ENCODE measurements at places on chromosomes 2 and 18.

- no peak for DNase-seq
Observed at GRCh38 chr18:49731860-49732311, 81.4 kb downstream of the ACAA2 start.

DNA sequence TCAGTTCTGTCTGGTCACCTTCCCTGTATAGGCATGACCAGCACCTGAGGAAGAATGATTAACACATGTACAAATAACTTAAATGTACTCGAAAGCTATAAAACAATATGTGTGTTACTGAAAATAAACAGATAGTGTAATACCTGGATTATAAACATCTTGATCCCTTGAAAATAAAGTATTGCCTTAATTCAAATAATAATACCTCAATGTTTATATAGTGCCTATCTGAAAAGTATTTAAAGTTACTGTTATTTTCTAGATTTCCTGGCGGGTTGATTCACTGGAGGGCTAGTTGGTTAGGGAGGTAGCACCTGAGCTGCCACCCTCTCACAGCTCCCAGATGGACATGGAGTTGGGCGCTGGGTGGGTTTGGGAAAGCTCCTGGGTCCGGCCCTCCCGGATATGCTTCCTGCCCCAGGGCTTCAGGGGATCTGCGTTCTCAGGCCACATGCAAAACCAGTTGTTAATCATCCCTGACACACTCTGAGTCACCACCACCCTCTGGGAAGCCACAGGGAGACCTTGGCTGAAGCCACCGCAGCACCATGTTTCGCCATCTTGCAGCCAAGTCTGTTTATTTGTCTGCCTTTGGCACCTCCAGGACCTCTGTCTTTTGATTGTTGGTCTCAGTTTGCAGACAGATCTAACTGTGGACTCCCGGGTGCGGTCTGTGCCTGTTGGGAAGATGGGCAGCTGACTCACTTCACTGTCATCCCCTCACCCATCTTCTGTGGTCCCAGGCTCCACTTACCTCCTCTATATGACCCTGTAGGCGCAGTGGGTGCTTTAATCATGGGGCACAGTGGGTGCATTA, 35.3 kb downstream of the RAB31 start:
- no peak for DNase-seq

GRCh38 chr2:85011747-85012146, 40.8 kb downstream of the KCMF1 start:
- no peak for DNase-seq

- DNase-seq: no peak
Observed at GRCh38 chr2:224994242-224994823, 47.9 kb downstream of the DOCK10 start.
